ENCODE measurements at places on chromosomes 5 and 9.
A peak's percentile ranks its signal among the peaks of the same experiment; 100 is the strongest.

DNA sequence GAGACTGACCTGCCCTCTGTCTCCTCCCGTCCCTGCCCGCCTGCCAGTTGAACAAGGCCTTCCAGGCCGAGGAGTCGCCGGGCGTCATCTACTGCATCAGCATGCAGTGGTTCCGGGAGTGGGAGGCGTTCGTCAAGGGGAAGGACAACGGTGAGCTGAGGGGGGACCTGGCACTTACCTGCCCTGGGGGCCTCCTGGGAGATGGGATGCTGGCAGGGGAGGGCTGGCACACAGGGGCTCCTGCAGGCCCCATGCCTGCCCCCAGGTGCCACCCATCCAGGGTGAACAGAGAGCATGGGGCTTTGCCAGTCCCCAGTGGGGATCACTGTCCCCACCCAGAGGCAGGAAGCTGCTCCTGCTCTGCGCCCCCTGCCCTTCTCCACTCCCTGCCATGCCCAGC is 43.0 kb downstream of the USP20 start:
- DNase-seq = no peak

- DNase-seq = no peak
Measured at GRCh38 chr5:1745796-1746370, 53.8 kb downstream of the MRPL36 start.

DNA sequence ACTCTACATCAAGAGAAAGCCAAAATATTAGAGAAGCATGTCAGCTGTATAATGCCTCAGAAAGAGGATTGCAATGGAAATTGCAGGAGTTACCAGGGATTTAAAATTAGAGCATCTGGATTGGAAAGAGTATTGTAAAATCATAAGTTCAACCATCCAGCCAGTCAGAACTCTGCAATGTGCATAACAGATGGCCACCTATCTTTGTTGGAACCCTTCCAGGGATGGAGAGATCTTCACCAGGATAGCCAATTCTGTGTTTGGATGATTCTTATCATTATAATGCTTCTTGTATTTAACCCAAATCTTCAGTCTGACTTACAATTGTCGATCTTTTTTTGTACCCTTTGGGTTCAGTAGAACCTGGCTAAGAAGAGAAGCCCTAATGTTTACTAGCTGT is 164.4 kb downstream of the TLR4 start:
- no peak for DNase-seq

DNA sequence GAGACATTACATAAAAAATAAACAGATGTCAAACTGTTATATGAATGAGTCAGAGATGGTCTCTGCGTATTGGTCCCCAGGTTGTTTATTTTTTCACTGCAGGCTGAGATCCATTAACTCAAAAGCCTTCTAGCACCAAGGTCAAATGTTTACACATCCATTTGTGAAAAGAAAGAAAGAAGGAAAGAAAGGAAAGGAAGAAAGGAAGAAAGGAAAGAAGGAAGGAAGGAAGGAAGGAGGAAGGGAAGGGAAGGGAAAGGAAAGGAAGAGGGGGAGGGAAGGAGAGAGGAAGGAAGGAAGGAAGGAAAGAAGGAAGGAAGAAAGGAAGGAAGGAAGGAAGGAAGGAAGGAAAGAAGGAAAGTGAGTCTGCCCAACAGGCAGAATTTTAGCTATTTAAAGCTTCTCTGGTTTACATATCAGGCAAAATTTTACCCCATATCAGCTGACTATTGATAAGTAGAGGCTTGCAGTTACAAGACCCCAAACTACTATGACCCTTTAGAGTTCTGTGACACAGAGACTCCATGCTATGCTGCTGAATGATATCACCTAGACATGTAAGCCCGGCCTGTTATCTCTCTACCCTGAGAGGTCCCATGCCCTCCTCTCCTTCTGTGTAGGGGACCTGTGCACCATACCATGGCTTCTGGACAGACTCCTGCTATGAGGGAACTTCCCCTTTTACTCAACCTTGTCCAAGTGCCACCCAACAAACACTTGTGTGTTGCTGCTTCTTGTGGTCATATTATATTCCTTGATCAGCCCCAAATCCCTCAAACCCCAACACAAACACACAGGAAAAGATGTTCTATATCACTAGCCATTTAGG is 59.0 kb downstream of the DRD1 start:
- no peak for DNase-seq

DNA sequence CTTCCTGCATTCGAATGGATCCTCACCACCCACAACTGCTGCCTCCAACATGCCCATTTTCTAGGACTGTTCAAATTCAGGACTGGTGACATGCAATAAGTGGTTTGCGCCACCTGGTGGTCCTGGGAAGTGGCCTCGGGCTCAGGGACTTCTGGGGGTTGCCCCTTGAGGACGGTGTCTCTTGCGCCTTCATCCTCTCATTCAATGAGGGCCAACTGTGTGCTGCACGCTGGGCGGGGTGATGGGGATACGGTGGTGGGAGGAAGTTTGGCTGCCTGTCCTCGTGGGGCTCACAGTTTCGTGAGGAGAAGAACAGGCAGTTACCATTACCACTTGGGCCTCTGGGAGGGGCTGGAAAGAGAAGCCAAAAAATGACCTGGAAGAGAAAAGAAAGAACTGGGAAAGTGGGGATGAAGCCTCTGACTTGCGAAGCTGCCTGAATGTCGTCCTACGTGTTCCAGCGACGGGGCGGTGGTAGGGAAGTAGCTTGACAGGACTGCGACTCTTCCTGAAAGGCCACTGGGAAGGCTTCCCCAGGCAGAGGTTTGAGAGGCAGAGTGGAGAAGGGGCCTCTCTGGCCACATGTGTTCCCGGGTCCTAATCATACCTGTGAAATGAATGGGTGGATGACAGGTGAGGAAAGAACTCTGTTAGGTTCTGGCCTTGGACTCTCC is 49.0 kb downstream of the PSD2 start:
- peak; percentile 84 for DNase-seq

- DNase-seq = no peak
Measured at GRCh38 chr5:14216372-14216771, 73.2 kb downstream of the TRIO start.

GRCh38 chr9:105093685-105094084 is 150.8 kb upstream of the SLC44A1 start:
- no peak for DNase-seq

- DNase-seq = peak; percentile 6
Measured at GRCh38 chr9:122015170-122015821, 77.8 kb downstream of the TTLL11 start.

GRCh38 chr5:158701007-158701391 is 398.7 kb downstream of the EBF1 start:
- no peak for DNase-seq

DNA sequence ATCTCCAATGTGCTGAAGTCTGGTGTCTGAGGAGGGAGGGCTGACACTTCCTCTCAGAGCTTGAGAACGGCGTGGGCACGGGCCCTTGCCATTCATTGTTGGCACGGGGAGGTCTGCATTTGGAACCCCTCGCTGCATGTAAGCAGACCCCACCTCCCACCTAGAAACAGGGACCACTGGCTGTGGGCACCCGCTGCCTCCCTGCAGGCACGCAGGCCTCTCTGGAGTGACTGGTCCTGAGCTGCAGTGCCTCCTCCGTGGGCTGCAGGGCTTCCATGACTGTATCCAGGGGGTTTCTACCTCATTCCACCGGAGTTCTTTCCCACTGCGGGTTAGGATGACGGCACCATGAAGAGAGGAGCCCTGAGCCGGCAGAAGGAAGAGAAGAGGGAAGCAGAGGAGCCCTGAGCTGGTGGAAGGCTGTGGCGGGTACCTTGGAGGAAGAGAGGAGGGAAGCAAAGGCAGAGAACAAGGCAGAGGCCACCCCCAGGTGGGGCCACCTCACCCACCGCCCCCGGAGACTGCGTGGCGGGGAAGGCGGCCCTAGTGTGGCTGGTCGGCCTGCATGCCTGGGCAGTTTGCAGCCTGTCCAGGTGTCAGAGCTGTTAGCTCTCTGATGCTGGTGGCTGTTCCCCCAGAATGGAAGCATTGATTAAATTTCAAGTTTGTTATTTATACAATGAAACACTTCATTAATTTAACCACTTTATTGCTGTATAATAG is 74.9 kb upstream of the CACNA1B start:
- no peak for DNase-seq

- peak; percentile 79 for DNase-seq
Measured at GRCh38 chr9:83649080-83649479, 26.1 kb downstream of the IDNK start.

- DNase-seq = no peak
Measured at GRCh38 chr5:35417040-35417439, 186.8 kb upstream of the PRLR start.

- DNase-seq = no peak
Measured at GRCh38 chr9:134518004-134518606, 123.5 kb upstream of the COL5A1 start.

- DNase-seq = no peak
Measured at GRCh38 chr9:3740690-3741419, 215.1 kb upstream of the RFX3 start.

- no peak for DNase-seq
Measured at GRCh38 chr9:133713960-133714495, 24.1 kb downstream of the SARDH start.

DNA sequence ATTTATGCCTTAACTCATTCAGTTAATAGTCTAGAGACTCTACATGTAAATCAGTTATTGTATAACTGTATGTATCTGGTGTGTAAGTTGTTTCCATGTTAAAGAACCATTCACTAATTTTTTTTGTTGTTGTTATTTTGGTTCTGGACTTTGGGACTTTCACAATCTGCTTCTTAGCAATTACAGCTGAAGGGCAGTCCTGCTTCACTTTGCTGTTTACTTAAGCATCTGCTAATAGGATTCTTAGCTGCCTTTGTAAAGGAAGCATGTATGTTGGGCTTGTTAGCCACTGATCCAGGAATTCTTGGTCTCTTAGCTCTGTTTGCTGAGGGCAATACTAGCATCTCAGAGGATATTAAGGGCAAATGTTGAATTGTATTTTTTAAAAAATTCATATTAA is 97.0 kb downstream of the FOCAD start:
- no peak for DNase-seq

- DNase-seq = no peak
Measured at GRCh38 chr9:115882911-115883310, 270.7 kb upstream of the PAPPA start.

- DNase-seq = peak; percentile 48
Measured at GRCh38 chr9:123642291-123643278, 286.6 kb downstream of the CRB2 start.

DNA sequence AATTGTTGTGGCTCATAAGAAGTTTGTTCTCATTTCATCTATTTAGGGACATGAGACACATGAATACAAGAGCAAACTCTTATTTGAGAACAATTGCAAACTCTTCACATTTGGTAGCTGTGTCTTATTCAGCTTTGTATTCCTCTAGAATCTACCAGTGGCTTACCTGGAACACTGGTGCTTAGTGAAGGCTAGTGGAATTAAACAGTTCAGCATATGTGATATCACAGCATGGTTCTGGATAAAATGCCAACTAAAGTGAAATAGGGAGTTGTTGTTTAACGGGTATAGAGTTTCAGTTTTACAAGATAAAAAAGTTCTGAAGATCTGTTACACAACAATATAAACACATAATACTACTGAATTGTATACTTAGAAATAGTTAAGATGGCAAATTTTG is 48.9 kb downstream of the NRG2 start:
- DNase-seq = no peak

DNA sequence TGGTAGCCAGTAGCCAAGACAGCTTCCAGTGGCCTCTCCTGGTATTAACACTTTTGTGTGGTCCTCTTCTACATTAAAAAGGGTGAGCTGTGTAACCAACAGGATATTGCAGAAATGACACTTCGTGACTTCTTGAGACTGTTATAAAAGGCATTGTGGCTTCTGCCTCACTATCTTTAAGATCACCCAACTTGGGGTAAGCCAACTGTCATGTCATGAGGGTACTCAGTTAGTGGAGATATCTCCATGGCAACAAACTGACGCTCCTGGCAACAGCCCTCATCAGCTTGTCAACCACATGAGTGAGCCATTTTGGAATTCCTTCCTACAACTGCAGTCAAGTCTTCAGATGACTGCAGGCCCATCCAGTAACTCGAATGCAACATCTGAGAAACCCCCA is 121.7 kb downstream of the DEPDC1B start:
- no peak for DNase-seq

- DNase-seq = no peak
Measured at GRCh38 chr5:3353561-3353960, 242.1 kb upstream of the IRX1 start.

GRCh38 chr5:123037104-123037418 is 536 bp upstream of the PPIC start:
- DNase-seq = no peak

DNA sequence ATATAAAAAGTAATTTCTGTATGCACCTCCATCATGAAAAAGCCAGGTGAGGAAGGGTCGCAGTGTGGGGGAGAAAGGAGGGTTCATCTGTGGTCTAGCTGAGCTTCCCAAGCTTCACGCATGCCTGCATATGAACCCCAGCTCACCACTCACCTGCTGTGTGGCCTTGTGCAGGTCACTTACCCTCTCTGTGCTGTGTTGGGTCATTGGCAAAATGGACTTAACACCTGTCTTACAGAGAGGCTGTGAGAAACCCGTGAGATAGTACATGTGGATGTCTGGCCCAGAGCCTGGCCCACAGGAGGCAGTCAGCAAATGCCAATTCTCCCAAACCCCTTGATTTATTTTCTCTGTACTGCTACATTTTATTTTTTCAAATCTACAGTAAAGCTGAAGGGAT is 88.9 kb downstream of the GABBR2 start:
- DNase-seq = no peak

DNA sequence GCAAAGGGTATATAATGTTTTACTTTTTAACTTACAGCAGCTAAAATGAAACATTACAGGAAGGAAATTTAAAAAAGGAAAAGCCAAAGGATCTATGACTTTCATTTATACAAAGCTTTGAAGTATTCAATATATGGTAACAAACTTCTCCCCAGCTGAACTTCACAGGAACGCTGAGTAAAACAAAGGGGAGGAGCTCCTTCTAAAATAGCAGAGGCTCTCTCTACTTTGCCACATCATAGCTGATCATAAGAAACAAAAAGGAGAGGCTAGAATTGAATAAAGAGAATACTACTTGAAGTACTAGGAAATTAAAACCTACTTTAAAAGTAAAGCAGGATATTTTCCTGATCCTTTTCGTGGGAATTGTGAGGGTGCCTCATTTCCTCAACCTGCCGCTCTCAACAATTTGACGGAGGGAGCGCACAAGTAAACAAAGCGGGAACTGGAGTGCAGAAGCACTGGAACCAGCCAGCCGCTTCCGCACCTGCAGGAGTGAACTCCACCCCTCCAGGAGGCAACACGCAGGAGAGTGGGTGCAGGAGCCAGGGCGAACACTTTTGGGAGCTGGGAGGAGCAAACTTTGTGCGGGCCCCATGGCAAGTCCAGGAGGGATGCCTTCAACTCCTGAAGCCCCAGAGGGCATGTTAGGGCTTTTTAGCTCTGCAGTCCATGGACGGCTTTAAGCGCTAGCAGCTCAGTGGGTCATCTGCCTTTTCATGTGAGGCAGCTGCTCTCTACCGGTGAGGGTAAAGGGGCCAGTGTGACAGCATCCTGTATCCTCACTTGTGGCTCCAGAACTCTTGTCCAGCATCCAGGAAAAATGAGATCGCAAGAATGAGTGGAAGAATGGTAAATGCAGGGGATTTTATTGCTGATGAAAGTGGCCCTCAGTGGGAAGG is 757.4 kb downstream of the PTPRD start:
- no peak for DNase-seq

Data from head of caudate nucleus (tissue), 42 donors.